Testis (tissue), 5 donors: ENCODE measurements at places on chromosomes 5 and 9.

GRCh38 chr5:109354761-109355160, 55.0 kb downstream of the PJA2 start:
- no peak for DNase-seq

DNA sequence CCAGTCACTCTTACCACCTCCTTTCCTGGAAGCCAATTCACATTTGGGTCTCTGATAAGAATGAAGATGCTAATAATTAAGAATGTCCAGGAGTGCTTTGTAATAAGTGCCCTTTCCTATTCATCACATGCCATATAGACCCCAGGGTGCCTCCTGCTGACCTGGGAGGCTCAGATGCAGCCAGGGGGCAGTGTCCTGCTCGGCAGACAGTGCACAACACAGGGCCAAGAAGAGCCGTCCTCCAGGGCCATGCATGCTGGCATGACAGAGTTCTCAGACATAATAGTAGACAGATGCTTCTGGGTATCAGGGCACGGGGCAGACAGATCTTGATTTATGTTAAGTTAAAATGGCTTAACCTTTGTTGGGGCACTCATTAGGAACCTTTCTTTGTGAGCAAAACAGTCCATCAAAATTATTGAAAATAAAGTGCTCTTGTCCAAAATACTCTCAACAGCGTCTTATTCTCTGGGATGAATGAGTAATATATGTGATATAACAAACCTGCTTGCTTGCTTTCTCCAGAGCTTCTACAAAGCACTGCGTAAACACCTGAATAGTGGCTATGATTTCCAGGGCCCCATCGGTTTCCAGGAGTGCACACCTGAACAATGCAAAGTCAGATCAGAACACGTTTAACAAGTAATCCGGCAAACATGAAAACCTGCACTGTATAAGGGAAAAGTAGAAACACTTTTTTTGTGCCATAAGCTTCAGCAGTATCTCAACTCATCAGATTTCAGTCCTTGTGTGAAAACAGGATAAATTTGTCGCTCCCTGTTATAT, 192.7 kb downstream of the FANCC start:
- DNase-seq: no peak

- peak; percentile 28 for DNase-seq
Measured at GRCh38 chr5:112174959-112175594, 244.0 kb downstream of the EPB41L4A start.

GRCh38 chr5:62197697-62198096, 108.3 kb upstream of the KIF2A start:
- no peak for DNase-seq

GRCh38 chr5:112346411-112347044, 72.5 kb downstream of the EPB41L4A start:
- no peak for DNase-seq

- DNase-seq: no peak
Measured at GRCh38 chr9:87088192-87088591, 140.9 kb upstream of the GAS1 start.

GRCh38 chr5:140372971-140373487, 13.0 kb downstream of the SLC4A9 start:
- peak; percentile 80 for DNase-seq

DNA sequence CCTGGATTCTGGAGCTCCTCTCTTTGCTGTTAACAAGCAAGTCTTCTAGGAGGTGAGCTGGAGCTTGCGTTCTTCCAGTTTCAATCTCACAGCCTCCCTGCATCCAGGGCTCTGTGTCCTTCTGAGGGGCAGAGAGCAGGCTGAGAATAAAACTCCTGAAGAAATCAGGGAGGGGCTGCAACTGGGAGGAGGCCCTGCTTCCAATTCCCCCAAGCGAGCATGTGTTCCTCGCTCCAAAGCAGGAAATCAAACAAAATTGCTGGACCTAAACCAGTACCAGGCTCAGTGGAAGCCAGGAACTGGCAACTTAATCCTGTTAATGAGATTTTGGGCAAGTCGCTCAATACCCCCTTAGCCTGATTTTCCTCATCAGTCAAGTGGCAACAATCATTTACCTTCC, 181.8 kb downstream of the ASTN2 start:
- DNase-seq: no peak

GRCh38 chr9:76591256-76591950, 132.4 kb downstream of the GCNT1 start:
- no peak for DNase-seq

DNA sequence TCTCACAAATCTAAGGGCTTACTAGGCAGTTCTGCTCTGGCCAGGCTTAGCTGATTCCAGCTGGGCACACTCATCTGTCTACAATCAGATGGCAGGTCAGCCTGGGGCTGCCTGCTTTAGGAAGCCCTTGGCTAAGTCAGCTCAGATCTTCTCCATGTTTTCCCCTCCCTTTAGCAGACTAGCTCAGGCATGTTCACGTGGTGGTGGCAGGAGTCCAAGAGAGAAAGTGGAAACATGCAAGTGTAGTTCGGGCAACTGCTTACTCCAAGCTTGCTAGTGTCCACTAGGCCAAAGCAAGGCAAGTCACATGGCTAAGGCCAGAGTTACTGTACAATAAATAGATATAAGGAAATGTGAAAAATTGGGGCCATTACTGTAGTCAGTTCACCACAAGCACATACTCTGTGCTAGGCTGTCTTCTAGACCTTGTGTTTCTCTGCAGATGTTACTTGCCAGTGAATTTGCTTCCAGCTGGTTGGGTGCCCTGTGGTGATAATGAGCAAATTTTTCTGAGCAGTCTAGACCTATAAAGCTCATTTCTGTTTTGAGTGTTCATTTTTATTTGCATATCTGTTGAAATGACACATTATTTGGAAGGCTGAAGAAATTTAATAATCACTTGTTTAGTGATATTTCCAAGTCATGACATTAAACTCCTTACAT, 38.3 kb downstream of the RECK start:
- DNase-seq: peak; percentile 81

DNA sequence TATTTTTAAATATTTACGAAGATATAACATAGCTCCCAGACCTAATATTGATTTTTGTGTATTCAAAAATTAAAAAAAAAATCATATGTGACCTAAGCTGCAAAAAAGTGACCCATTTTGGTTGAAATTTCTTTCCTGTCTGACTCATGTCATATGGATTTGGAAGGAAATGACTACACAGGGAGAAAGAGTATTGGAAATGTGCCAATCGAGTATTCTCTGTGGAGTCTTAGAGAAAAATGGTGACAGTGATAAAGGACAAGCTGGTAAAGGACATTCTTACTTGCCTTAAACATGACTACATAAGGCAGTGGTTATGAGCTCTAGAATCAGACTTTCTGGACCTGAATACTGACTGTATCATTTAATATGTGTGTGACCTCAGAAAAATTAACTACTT, 262.9 kb upstream of the PTPRD start:
- no peak for DNase-seq

DNA sequence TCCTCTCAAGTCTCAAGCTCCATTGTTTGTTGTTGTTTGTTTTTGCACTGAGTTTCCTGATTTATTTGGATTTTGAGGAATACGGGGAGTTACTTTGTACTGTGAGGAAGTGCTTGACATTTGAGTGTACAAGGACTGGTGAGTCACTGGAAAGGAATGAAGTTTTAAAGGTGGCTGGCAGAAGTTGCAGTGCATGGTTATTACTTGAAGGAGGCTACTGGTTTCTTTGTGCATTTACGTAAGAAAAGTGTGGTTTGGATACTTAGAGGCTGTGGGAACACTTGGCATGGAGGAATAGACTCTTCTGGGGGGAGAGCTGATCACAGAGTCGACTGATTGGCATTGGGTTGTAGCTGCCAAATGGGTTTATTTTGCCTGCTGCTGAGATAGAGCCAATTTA, 919.0 kb downstream of the TAF11L14 start:
- no peak for DNase-seq

GRCh38 chr5:153974813-153975163, 63.9 kb downstream of the FAM114A2 start:
- DNase-seq: no peak

GRCh38 chr9:129036923-129037766, 719 bp downstream of the MIGA2 start:
- no peak for DNase-seq

GRCh38 chr9:112119225-112120029, 55.7 kb downstream of the SUSD1 start:
- no peak for DNase-seq

- no peak for DNase-seq
Measured at GRCh38 chr9:136292026-136292538, 11.8 kb downstream of the CCDC187 start.

DNA sequence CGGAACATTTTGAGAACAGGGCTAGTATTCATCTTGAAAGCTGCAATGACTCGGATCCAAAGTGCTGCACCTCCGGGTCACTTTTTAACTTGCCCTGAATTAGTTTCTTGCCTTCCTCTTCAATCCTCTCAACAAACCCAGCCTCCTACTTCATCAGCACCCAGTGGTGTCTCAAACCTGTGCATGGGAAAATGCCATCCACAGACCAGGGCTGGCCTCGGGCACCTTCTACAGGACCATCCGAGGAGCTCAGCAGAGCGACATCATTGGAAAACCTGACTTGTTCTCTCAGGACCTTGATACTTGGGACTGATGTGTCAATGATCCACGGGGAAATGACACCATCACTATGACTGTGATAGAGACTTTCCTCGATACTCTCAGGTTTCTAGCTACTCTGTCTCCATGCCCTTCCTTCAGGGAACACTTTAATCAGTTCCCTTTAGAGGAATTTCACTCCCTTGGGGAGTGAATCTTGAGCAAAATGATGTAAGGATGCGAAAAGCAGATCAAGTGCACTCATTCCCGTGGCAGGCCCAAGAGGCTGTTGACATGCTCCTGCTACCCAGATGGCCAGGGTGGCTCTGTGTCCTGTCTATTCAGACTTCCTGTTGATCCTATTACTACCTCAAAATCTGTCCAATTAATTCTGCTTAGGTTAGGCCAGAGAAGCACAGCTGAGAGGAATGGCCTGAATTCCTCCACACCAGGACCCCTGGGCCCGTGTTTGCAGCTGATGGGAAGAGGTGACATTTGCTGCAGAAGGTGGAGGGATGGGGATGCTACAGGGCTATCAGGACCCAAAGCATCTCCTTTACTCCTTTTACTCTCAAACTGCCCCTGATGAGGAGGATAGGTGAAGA, 96.5 kb upstream of the SLC25A48 start:
- no peak for DNase-seq
